ENCODE measurements at places on chromosomes 1 and 21.

GRCh38 chr21:35611708-35612132 is 448.6 kb downstream of the SETD4 start:
- no peak for DNase-seq

DNA sequence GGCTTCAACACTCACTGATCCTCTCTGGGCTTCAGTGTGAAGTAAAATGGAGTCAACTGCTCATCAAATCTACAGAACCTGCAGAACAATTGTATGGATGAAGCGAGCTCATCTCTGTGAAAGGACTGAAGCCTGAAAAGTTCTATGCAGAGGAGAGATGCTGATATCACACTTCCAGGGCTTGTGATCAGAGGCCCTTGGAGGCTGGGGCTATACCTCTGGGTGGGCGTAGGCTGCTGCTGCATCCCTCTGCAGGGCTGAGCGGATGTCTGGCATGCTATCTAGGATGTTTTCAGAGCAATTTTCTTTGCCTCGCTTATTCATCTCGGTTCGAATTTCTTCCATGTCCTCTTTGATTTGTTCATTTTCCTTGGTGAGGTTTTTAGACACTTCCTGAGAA is 17.6 kb downstream of the OLFML2B start:
- no peak for DNase-seq

DNA sequence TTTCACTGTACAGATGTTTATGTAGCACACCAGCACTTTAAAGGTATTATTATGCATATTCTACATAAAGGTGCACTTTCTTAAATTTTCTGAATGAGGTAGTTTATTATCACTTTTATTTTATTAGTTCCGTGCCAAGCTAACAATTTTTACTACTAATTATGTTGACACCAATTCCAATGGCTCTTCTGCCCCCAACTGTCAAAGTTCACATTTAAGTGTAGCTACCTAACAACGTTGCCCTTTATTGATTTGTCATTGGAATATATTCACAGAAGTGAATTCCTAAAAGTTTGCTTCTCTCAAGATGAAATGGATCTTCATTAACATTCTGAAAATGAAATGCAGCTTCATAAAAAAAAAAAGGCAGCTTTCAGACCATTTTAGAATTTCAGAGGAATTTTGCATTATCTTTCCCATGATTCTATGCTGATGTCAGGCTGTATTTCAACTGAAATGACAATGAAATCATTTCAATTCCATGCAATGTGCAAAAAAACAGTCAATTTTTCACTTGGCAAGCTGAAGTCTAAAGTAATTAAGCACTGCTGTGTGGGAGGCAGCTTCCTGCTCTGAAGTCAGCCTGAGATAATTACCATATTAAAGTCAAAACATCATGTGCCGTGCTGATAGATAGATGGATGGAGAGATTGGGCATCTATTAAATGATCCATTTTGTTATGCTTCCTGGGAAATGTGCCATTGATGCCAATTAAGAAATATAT is 229.2 kb downstream of the TTLL7 start:
- DNase-seq = no peak

DNA sequence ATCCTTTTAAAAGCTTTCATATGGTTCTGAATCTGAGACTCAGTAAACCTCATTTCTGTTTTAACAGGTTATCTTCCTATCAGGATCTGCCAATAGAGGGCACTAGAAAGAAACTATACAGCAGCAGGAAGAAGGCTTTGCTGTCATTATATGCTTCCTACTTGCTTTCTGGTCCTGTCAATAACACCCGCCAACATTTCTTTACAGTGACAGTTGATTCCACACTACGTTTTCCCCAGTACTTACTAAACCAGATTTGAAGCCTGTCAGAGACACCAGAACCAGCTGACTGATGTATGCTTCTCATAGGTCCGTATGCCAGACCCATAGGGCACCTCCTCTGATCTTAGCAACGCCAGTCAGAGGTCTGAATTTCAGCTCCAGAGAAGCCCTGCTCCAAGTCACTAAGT is 341.0 kb upstream of the NEGR1 start:
- DNase-seq = peak; percentile 17

GRCh38 chr1:89260566-89261255 is 11.9 kb downstream of the GBP5 start:
- no peak for DNase-seq

DNA sequence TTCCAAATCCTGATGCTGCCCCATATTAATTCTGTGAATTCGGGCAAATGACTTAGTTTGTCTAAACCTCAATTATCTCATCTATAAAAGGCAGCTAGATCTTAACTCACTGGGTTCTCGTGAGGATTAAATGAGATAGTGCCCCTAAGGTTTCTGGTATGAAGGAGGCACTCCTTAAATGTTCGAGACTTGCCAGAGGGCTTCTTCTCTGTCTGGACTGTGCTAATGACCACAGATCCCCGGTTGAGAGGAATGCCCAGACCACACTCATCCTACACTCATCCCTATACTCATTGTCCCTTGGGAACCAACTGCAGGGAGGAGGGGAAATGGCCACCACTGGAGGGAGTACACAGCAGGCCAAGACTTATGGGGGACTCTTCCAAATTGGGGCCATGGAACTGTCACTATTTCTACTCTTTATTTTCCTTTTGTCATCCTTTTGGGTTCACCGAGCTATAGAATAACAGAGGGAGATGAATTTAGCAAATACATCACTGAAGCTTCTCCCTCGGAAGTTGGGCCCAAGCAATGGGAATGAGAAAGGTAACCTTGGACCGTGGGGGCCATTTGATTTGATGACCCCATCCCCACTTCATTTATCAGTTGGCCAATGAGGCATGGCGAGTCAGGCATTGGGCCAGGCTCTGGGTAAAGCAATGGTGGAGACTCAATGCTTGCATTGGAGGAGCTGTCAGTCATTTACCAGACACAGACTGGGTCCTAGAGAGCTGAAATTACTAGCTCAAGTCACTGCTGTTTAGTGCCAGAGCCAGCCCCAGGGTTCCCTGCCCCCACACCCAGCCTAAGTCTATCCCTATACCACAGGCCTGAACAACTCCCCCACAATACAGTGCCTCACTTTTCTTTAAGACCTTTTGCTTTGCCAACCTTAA is 5.1 kb downstream of the ATF3 start:
- no peak for DNase-seq

DNA sequence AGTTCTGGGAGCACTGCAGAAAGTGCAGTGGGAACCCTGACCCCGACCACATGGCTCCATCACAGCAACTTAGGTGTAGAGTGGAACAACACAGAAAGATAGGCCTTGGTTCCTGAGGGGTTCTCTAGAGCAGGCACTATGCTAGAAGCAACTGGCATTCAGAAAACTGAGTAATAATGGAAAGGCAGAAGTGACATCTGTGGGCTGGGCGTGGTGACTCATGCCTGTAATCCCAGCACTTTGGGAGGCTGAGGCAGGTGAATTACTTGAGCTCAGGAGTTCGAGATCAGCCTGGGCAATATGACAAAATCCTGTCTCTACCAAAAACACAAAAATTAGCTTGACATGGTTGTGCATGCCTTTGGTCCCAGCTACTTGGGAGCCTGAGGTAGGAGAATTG is 5.3 kb downstream of the MRPS15 start:
- DNase-seq = no peak

DNA sequence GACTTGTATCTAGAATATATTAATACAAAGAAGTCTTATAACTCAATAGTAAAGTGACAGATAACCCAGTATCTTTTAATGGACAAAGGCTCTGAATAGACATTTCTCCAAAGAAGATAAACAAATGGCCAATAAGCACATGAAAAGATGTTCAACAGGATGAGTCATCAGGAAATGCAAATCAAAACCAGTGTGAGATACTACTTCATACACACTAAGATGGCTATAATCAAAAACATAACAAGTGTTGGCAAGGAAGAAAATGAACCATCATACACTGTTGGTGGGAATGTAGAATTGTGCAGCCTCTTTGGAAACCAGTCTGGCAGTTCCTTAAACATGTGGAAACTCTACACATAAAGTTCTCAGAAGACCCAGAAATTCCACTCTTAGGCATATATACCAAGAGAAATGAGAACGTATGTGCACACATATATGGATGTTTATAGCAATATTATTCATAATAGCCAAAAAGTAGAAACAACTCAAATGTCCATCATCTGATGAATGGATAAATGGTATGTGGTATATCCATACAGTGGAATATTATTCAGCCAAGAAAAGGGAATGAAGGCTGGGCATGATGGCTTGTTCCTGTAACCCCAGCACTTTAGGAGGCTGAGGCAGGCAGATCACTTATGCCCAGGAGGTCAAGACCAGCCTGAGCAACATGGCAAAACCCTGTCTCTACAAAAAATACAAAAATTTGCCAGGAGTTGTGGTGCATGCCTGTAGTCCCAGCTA is 9.9 kb upstream of the MPL start:
- no peak for DNase-seq

DNA sequence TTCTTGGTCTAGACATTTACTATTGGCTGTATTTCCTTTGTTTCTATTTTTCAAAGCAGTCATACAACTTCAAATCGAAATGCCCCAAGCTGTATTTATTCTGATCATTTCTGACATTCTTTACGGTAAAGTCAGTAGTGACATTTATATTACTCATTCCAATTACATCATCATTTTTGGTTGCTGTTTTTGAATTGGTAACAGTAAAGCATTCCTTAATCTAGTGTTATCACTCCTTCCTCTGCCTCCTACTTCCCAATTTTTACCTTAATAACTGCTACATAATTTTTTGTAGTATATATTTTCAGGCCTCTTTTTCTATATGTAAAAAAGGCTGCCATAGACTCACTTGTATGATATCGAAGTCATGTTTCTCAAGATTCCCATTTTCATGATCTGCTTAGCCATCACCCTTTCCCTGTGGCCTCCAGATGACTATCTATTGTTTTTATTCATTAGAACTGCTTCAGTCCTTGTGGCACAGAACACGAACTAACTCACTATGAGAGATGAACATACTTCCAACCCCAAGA is 167.2 kb downstream of the RUNX1 start:
- DNase-seq = no peak

- no peak for DNase-seq
Measured at GRCh38 chr1:10602936-10603335, 128.2 kb downstream of the PEX14 start.

GRCh38 chr1:2602866-2603520 is 16.4 kb downstream of the PRXL2B start:
- DNase-seq = peak; percentile 29

DNA sequence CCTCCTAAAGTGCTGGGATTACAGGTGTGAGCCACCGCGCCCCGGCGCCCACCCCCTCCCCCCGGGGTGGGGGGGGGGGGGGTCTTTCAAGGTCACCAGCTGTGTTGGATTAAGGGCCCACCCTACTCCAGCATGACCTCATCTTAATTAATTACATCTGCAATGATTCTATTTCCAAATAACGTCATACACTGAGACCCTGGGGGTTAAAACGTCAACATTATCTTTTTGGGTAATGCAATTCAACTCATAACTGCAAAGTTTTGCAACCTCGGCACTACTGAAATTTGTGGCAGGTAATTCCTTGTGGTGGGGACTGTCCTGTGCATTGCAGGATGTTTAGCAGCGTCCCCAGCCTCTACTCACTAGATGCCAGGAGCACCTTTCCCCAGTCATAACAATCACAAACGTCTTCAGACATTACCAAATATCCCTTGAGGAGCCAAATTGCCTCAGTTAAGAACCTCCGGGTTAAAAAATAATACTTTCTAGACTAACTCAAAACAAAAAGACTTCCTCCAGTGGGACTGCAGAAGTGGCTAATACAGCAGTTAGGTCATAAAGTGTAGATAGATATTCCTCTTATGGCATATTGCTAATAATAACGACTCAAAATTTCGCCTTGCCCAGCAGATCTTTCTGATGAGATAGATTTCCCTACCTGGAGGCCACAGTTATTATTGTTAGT is 233.0 kb upstream of the KAZN start:
- no peak for DNase-seq
